ENCODE measurements at places on chromosomes 5 and 9. TPM values are rescaled to one million over a fixed set of nuclear protein-coding genes. Genes with fewer than 3 reads are reported as not detected.

The CBY3 gene
- polyA plus RNA-seq: not detected

DNA sequence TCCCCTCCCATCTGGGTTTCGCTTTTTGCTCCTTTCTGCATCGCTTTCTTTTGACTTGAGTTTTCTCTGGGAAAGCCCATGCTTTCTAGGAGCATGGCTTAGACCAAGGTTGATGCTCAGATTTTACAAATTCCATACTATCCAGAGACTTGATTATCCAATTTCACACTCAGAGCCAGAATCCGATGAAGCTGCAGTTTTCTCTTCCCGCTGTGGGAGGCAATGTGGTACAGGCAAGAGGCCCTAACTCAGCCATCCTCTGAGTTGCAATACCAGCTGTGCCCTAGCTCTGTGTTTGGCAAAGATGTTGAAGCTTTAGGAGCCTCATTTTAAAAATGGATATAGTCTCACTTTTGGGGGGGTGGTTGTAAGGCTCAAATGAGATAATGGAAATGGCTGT lies 85.1 kb downstream of the BRINP1 start:
- no peak for DNase-seq

The PCDHGA8 gene
- 0.43 TPM for polyA plus RNA-seq

- DNase-seq: no peak
Measured at GRCh38 chr5:111805071-111805470, 48.1 kb upstream of the NREP start.

The AGXT2 gene
- not detected for polyA plus RNA-seq
